Esophagus squamous epithelium (tissue), 5 donors: ENCODE measurements at places on chromosomes 3 and 15. TPM values are rescaled to one million over a fixed set of nuclear protein-coding genes. Genes with fewer than 3 reads are reported as not detected.

The ACP3 gene
- total RNA-seq, result 41.9 TPM

The DNAJB8 gene
- not detected for total RNA-seq

The IL5RA gene
- not detected for total RNA-seq

The THRB gene
- total RNA-seq, result 11.3 TPM

The KCNMB3 gene
- total RNA-seq, result 0.15 TPM
